ENCODE measurements at places on chromosomes 12 and 14.

- DNase-seq: no peak
Observed at GRCh38 chr14:23624830-23625404, 11.2 kb upstream of the DHRS2 start.

GRCh38 chr12:78229591-78230101 lies 399.0 kb downstream of the NAV3 start:
- peak; percentile 21 for DNase-seq

DNA sequence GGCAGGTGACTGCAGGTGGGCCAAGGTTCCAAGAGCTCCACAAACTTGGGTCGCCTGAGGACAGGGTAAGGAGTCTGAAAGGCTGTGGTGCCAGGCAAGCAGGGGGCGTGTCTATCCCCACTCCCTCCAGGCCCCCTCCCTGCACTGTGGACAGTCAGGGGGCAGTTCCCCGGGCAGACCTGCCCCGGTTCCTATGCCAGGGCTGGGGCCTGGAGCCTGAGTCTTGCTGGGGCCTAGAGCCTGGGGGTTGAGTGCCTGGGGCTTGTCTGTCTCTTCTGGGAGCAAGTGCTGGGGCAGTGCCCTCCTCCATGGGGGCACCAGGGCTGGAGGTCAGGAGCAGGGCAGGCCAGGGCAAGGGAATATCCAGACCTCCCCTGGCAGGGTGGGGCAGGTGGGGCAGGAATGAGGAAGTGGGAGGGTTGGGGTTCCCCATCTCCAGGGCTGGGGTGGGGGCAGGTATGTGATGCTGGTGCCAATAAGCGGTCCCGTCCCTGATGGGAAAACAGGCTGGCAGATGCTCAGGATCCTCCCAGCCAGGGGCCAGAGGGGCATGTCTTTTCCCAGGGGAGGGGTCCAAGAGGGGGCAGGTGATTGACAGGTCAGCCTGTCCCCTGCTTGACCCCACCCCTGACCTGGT lies 11.9 kb upstream of the TNFAIP2 start:
- DNase-seq: no peak

DNA sequence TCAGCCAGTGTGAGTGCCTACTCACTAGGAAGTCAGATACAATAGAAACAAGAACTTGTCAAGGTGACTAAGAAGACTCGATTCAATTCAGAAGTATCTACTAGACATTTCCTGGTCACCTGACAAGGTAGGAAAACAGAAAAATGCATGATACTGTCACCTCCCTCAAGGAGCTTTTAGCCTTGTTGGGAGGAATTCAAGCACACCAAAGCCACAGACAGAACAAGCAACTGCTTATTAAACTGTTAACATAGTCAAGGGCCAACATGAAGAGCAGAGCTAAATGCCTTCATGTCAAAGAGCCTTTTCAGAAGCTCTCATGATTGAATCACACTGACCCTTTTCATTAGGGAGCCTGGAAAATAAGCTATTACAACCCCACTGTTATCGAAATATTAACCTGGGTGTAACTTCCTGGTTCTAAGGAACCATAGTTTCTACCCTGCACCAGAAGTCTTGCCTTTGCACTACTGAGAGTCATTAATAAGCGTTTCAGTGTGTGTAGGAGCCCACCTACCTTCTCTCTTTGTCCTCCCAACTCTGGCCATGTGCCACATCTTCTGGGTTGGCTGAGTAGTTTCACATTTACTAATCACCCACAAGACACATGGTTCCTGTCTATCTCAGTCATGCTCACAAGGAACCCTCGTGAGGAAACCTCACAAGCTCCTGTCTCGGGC lies 31.0 kb upstream of the LGALS3 start:
- DNase-seq: no peak

- DNase-seq: no peak
Observed at GRCh38 chr12:10301103-10301502, 6.6 kb upstream of the KLRD1 start.

All from NCI-H774 (cell line).